Right ventricle myocardium superior (tissue), 1 donor: ENCODE measurements at places on chromosomes 16 and 17. TPM values are rescaled to one million over a fixed set of nuclear protein-coding genes. Genes with fewer than 3 reads are reported as not detected.

DNA sequence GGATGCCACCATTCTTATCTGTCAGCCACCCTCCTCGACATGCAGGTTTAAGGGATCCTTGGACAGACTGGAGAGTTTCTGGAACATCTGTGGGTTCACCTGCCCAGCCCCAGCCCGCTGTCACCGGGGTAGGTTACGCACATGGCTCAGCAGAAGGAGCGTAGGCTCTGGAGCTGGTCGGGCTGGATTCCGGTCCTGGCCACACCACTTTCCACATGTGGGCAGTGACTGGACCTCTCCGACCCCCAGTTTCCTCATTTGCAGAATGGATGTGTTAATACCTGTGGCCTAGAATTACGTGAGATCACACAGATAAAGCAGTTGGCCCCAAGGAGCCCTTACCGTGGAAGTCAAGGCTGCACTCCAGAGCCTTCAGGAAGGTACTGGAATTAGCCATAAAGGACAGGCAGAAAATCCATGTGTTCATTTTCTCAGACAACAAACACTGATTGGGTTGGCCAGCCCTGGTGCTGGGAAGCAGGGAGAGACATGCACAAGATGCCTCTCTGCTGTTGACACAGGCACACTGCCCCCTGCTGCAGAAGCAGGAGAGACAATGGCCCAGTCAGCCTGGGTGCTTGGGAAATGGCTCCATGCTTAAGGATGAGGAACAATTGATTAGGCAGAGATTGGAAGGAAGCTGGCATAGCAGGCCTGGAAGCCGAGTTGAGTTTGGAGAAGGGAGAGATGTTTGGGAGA is 58.8 kb downstream of the SF3B3 start:
- peak; percentile 34 for DNase-seq

DNA sequence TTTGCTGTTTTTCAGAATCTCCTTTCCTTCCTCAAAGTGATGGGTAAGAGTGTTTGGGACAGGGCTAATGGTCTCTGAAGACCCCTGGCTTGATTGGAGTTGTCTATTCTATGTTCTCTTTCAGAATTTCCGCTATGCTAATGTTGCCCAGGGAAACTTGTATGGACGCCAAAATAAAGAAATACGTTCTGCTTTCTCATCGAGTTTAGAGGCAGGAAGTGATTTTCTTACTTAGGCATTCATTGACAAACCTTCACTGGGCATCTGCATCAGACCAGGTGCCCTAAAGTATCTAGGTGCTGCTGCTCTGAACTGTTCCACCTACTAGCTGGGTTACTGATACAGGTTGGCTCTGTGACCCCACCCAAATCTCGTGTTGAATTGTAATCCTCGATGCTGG is 787.9 kb upstream of the EEF2KMT start:
- DNase-seq = no peak

DNA sequence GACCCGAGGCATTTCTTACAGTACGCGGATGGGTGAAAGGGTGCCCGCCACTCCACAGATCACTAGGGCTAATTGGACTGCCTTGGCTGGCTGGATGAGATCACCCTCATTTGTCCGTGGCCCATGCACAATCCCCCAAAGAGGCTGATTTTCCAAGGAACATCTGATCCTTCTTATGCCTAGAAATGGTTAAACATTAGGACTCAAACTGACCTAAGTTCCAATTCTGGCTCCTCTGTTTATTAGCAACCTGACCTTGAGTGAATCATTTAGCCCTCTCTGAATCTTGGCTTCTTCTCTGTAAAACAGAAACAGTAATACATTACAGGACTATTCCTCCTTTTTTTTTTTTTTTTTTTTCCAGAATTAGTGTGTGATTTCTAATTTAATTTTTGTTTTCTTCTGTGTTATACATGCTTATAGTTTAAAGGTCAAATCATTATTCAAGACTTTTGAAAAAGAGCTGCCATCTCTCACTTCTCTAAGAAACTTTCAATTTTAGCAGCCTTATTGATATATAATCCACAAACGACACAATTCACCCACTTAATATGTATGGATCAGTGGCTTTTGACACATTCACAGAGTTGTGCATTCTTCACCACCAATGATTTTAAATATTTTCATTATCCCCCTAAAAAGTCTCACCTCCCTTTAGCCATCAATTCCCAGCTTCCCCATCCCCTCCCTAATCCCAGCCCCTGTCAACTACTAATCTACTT is 45.4 kb upstream of the TMEM132E start:
- no peak for DNase-seq

DNA sequence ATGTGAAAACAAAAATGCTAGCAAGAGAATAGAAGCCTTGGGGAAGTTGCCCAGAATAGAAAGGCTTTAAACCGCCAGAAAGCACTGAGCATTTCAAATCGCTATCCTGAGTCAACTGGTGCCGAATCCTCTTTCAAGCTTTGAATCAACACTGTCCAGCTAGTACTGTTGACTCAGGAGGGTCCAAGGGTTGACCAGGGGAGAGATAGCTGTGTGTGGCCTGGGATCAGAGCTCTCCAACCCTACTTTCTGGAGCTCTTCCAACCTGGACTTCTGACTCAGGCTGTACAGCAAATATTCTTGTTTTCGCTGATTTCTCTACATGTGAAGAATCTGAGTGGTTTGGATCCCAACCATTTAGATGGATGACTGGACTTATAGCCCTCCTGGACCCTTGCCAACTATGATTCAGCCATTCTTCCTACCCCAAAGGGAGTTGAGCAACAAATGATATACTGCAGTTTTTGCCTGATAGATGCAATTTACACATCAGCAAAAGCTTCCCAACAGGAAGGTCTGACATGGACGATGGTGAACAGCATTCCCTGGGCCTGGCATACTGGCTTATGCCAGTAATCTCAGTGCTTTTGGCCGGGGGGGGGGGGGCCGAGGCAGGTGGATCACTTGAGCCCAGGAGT is 154.0 kb upstream of the SDK2 start:
- no peak for DNase-seq

TRIM72 gene
- 0.70 TPM for total RNA-seq

TBC1D3K gene
- total RNA-seq = not detected

PPP1R1B gene
- 0.35 TPM for total RNA-seq

DNA sequence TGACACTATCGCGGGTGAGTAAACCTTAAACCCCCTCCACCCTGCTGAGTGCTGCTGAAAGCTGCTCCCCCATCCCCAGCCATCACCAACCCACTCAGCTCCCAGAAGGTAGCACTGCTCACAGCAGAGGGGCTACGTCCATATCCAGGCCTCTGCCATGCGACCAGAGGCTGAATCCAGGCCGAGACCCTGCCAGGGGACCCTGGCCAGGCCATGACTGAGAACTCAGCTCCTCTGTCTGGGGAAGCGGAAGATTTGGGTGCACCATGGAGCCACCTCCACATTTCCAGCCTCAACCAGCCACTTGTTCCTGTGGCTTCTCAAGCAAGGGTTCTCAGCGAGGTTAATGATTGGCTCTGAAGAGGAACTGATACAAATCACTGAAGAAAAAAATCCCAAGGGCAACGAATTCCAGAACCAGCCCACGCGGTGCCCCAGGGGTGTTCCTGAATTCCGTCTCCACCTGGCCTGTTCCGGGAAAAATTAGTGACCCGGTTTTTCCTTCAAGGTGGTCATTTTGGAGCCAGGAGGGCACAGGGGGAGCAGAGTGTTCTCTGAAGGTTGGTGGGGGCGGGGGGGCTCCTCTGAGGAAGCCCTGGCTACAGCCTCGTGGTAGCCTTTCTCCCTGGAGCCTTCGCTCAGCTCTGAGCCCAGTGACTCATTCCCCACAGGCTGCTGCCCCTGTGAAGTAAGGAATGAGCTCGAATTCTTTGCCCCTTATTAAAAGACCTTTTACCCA is 9.3 kb upstream of the SLC16A5 start:
- no peak for DNase-seq

FBXW10 gene
- 0.24 TPM for total RNA-seq

DNA sequence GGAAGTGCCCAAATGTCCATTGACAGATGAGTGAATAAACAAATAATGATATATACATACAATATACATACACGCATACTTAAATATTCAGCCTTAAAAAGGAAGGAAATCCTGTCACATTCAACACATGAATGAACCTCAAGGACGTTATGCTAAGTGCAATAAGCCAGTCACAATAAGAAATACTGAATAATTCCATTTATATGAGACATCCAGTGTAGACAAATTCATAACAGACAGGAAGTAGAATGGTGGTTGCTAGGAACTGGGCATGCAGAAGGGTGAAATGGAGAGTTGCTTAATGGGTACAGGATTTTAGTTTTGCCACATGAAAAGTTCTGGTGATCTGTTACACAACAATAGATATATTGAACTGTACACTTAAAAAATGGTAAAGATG is 8.8 kb upstream of the ITGB4 start:
- no peak for DNase-seq
